ENCODE measurements at places on chromosomes 13 and 19. TPM values are rescaled to one million over a fixed set of nuclear protein-coding genes. Genes with fewer than 3 reads are reported as not detected.

The ZNF560 gene
- 0.60 TPM for total RNA-seq

The CATSPERD gene
- not detected for total RNA-seq

The ZNF296 gene
- 5.4 TPM for total RNA-seq

The IL17D gene
- 0.88 TPM for total RNA-seq

The OR7C1 gene
- not detected for total RNA-seq

The SMAD9 gene
- total RNA-seq, result 0.10 TPM

The PGLYRP2 gene
- not detected for total RNA-seq

The LGALS7 gene
- total RNA-seq, result not detected

The ZNF45 gene
- total RNA-seq, result 12.2 TPM

The SLITRK5 gene
- not detected for total RNA-seq

The PROZ gene
- total RNA-seq, result not detected

The RFPL4AL1 gene
- not detected for total RNA-seq

The TJP3 gene
- 0.24 TPM for total RNA-seq

The ZNF471 gene
- total RNA-seq, result 1.5 TPM

The ONECUT3 gene
- total RNA-seq, result not detected

DNA sequence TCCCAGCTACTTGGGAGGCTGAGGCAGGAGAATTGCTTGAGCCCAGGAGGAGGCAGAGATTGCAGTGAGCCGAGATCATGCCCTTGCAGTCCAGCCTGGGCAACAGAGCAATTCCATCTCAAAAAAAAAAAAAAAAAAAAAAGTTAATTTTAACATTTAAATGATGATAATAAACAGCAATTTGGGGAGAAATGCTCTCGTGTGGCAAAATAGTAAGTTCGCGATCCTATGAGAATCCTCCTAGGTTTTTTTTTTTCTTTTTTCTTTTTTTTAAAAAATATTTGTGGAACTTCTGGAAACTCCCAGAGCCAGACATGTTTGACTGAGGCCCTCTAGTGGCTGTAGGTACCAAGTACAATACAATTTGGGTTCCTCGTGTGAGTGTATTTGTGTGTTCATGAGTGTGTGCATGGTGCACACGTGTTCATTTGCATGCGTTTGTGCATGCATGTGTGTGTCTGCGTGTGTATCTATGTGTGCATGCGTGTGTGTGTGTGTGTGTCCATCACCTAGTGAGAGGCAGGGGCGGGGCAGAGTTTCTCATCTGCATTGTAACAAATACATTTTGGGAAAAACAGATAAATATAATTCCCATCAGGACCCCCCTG, 31.2 kb downstream of the TMPRSS9 start:
- peak; percentile 15 for DNase-seq

- no peak for DNase-seq
These were observed 24.4 kb upstream of the CSNK1A1L start for GRCh38 chr13:37129866-37130265.

- DNase-seq, result no peak
These were observed 287.1 kb downstream of the ITGBL1 start for GRCh38 chr13:101739382-101740178.

DNA sequence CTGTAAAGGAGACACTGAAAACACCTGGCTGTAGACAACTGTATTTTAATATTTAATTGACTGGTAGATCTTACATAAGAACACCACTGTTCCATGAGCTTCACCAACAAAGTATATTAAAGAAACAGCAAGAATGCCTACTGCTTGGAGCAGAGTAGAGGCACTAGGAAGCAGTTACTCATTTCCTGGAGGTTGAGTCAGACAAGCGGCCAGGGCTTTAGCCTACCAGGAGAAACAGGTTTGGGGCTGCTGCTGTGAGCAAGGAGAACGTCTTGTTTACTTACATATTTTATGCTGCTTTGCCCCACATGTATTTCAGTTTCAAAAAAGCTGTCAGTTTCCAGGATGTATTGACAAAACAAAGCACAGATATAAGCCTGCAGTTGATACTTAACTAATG, 33.4 kb downstream of the ALG5 start:
- DNase-seq, result no peak

DNA sequence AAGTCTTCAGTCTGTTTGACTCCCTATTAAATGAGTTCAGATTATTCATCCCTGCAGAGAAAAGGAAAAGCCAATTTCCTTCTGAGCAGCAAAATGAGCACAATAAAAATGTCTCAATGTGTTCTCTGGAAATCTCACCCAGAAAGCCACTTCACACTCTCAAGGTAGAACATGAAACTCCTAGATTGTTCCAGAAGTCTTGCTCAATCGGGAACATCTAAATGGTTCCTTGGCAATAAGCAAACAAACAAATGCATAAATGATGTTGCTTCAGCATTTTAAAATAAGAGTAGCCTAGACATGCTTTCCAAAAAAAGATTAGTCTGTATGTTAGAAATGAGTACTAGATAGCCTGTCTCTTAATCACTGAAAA, 59.7 kb upstream of the TNFRSF19 start:
- no peak for DNase-seq

DNA sequence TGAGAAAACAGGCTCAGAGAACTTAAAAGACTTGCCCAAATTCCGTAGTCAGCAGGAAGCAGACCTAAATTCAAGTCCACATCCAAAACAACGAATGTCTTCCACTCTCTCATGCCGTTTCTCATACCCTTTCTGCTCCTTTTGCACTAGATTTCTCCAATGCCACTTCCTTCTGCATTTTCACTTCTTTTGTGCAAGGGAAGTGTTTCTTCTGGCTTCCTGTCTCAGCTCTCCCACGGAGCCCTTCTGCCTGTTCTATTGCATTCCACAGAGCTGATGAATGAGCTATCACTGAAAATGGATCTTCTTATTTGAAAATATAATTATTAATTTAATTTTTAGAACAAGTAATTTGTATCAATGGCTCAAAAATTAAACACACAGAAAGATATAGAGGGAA, 56.1 kb upstream of the STK24 start:
- DNase-seq, result no peak

GRCh38 chr13:106393776-106394175, 141.7 kb downstream of the EFNB2 start:
- DNase-seq, result no peak

DNA sequence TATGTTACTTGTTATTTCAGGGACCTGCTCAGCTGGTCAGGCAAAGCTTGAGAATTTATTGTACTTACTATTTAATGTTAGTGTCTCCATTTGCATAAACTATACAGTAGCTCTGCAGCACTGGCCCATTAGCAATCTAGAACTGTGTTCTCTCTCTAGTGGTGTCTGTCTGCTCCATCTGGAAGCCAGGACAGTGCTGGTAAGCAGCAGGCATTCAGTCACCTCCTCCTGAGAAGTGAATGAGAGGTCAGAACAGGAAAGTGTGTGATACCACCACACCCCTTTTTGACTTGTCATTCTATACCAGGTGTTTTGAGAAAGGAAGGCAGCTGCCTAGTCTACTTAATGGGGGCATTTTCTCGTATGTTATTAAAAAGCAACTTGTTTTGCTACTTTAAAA, 3.9 kb downstream of the COG3 start:
- DNase-seq, result no peak

DNA sequence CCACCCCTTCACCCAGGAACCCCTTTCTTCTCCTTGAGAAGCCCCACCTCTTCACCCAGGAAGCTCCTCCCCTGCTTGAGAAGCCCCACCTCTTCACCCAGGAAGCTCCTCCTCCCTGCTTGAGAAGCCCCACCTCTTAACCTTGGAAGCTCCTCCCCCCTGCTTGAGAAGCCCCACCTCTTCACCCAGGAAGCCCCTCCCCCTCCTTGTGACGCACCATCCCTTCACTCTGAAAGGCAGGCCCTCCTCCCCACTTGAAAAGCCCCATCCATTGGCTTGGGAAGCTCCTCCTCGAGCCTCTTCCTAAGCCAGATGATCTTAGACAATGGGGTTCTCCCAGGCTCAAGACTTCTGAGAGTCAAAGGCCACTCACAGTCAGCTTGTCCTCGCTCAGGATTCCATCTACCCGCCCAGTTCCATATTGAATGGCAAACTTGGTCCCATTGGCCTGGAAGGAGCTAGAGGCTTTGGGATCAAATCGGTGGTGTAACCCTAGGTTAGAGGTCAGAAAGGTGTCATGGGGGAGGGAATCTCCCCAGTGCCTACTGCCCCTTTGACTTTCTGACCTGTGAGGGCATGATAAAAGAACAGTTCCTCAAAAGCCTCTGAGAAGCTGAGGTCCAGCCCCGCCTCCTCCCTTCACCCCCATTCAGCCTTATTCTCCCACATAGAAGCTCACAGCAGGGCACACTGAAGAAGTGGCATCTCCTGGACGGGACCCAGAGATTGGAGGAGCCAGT, 4.0 kb downstream of the NAPSA start:
- no peak for DNase-seq

DNA sequence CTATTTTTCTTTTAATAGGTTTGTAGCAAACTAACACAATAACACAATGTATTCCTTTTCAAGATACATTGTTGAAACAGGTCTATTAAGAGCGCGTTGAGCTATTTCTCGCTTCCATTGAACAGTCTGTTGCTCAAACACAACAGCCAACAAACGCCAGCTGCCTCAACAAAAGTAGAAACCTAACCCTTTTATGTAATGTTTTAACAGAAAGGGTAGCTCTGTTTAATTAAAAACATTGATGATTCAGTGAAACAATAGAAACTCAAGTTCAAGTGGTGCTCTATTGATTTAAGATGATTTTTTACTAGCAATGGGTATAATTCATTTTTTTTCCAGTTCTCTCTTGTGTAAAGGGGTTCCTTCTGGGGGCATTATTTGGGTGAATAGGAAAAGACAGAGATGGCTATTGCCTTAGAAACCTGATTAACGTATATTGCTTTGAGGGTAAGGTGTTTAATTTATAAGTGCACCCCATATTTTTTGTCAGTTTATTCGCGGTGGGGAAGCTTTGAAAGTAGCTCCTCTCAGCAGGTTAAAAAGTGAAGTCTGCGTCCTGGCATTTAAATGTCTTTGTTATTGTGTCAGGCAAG, 14.9 kb downstream of the ZIC2 start:
- no peak for DNase-seq

DNA sequence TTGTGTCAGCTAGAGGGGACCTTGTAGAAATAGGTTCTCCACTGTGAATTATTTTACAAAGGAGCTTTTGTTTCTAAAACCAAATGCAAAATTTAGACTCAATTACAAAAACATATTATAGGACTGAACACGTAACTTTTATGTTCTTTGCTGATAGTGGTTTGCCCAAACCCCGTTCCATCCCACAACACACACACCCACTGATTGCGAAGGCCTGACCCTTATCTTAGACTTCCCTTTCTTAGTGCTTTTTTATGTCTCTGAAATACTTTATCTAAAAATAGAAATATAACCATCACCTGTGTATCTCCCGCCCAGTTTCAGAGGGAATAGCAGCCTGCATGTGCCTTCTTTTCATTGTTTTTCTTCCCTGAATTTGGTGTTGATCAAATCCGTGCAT, 13.0 kb downstream of the CCNA1 start:
- no peak for DNase-seq

DNA sequence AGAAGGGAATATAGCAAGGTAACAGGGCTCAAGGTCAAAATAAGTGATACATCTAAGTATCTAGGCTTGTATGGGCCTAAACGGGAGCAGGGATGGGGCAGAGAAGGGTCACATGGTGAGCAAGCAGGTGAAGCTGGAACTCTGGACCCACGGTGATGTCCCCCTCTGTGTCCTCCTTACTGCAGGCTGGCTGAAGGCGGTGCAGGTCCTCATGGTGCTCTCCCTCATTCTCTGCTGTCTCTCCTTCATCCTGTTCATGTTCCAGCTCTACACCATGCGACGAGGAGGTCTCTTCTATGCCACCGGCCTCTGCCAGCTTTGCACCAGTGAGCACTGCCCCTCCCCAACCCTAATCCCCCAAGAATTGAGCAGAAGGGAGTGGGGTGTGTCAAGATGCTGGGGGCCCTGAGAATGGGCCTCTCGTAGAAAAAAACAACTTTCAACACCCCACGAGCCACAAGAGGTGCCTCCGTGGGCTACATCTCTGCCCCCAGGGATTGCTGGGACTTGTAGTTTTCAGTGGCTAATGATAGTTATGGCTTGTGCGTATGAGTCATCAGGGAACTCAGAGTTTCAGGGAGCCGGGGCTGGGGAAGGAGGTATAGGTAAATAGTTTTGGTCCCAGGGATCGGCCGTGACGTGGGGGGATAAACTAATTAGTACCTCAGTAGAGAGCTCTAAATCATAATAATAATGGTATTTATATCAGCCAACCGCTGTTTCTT, 4.0 kb downstream of the EMP3 start:
- peak; percentile 52 for DNase-seq

- no peak for DNase-seq
These were observed 189.9 kb upstream of the RNF113B start for GRCh38 chr13:98366959-98367358.

DNA sequence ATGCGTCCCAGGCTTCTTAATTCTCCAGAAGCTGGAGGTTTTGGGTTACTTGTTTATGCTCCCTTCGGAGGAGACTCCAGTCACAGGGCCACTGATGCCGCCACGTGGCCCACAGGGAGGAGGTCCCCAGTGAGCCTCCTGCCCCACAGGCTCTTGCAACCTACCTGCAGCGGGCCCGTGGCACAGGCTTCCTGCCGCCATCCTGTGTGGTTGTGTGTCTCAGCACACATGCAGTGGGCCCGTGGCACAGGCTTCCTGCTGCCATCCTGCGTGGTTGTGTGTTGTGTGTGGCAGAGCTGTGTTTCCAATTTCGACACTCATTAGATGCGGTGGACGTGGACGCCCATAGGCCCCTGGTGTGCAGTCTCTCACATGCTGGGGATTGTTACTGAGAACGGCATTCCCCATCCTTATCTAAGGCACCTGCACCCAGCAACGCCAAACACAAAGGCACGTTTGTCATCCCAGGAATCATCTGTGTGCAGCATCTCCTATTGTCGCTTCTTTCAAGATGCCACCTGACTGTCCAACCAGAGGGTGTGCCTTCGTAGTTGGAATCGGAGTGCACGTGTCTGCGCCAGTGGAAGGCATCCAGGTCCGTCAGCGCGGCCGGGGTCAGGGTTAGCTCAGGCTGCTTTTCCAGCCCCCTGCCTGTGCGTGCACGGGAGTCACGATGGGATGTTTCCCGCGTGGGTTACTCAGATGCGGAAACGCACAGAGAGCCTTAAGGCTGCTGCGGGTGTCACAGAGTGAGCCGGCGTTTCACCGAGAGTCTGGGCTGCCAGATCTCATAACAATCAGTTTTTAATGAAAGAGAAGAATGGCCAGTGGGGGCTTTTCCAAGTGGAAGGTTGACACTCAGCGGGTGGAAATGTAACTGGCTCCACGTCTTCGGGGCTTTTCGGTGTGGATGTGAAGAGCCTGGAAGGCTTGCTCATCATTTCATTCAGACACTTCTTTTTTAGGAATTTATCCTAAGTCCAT, 119.8 kb downstream of the ATP11A start:
- DNase-seq, result no peak

- no peak for DNase-seq
These were observed 4.6 kb downstream of the ICAM5 start for GRCh38 chr19:10294368-10294697.

- no peak for DNase-seq
These were observed 1.7 kb downstream of the CD320 start for GRCh38 chr19:8306235-8307054.

- no peak for DNase-seq
These were observed 1213.1 kb downstream of the OLFM4 start for GRCh38 chr13:54241719-54242118.

GRCh38 chr19:42465827-42466280, 23.1 kb upstream of the CXCL17 start:
- DNase-seq, result no peak

GRCh38 chr13:85816413-85816812, 17.2 kb upstream of the SLITRK6 start:
- no peak for DNase-seq
